ENCODE measurements at places on chromosomes 5 and 9.

- no peak for DNase-seq
Observed at GRCh38 chr9:77935974-77936373, 95.6 kb downstream of the GNAQ start.

GRCh38 chr5:139660923-139661814, 13.0 kb downstream of the CXXC5 start:
- DNase-seq: peak; percentile 75

GRCh38 chr5:3780278-3780677, 184.6 kb downstream of the IRX1 start:
- DNase-seq: no peak

DNA sequence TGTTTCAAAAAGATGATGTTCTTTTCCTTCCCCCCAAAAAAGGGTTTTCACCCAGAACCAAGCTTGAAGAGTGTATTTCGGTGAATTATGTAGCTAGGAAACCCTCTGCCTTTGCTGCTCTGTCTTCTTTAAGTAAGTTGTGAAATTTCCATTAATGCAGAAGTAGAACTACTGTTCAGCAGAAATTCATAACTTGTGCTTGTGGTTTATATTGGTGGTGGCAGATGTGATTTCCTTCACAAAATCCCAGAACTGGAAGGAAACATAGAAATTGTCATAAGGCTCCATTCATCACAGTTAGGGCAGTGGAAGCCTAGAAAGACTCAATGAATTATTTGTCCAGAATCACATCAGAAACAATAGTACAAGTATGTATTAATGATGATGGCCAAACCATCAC, 42.1 kb upstream of the DAB2 start:
- no peak for DNase-seq

DNA sequence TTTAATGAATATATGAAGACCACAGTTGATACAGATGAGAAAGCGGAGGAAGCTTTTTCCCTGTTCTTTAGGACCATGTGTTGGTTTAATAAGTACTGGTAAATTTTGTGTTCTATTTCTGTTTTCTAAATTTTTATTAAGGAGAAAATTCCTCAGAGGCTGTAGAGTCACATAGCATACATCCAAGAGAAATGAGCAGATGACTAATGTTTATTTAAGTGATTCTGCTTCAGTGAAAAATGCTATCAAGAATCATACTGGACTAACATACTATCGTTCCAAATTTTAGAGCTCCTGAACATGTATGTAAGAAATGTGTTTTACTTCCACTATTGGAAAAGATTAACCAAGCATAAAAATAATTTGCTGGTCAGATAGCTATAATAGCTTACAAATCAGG, 115.0 kb downstream of the KIAA1958 start:
- DNase-seq: peak; percentile 7

GRCh38 chr9:124264823-124265233, 7.1 kb downstream of the NEK6 start:
- DNase-seq: peak; percentile 75

All from AG09309 (cell line).